ENCODE measurements at places on chromosomes 2 and 18. TPM values are rescaled to one million over a fixed set of nuclear protein-coding genes. Genes with fewer than 3 reads are reported as not detected.

Gene SLC14A1
- 27.6 TPM for total RNA-seq

Gene RNF152
- 10.5 TPM for total RNA-seq

Gene C2orf78
- total RNA-seq = not detected

Gene ALKAL2
- total RNA-seq = not detected

Gene REEP1
- not detected for total RNA-seq

Gene USP34
- total RNA-seq = 103 TPM

Gene MC4R
- total RNA-seq = not detected

Gene GAREM2
- 0.65 TPM for total RNA-seq

Gene RBM44
- total RNA-seq = 0.14 TPM

Gene LGALSL
- 3.8 TPM for total RNA-seq

All from smooth muscle cell of bladder (primary cell).